Temporal lobe (tissue), 4 donors: ENCODE measurements at places on chromosomes 5 and 9. TPM values are rescaled to one million over a fixed set of nuclear protein-coding genes. Genes with fewer than 3 reads are reported as not detected.

FBN2 gene
- total RNA-seq, result 8.1 TPM

KCNT1 gene
- total RNA-seq, result 3.9 TPM

SLIT3 gene
- total RNA-seq, result 3.0 TPM

ZNF366 gene
- total RNA-seq, result 1.5 TPM

TNFSF8 gene
- 0.49 TPM for total RNA-seq

IFNA13 gene
- not detected for total RNA-seq

PAPPA gene
- total RNA-seq, result under 0.01 TPM

C5orf63 gene
- 3.4 TPM for total RNA-seq

MEIKIN gene
- not detected for total RNA-seq

RNF44 gene
- total RNA-seq, result 13.5 TPM

GDF9 gene
- total RNA-seq, result 0.98 TPM

SLC45A2 gene
- 0.49 TPM for total RNA-seq

IRX4 gene
- total RNA-seq, result not detected

NR6A1 gene
- total RNA-seq, result 1.2 TPM

DOK3 gene
- 3.7 TPM for total RNA-seq

NDUFS6 gene
- total RNA-seq, result 14.5 TPM

PCDHGA12 gene
- 7.9 TPM for total RNA-seq

SLC25A2 gene
- total RNA-seq, result not detected

CXCL14 gene
- 9.3 TPM for total RNA-seq

C9orf50 gene
- total RNA-seq, result not detected

IFNB1 gene
- total RNA-seq, result not detected

CDC20B gene
- 0.25 TPM for total RNA-seq

PCA3 gene
- total RNA-seq, result 0.49 TPM

PCDHB15 gene
- total RNA-seq, result 16.0 TPM

ZFP2 gene
- 10.1 TPM for total RNA-seq

GABRA1 gene
- total RNA-seq, result 19.4 TPM

HSPA5 gene
- total RNA-seq, result 40.8 TPM

TAF11L5 gene
- total RNA-seq, result not detected

HTR4 gene
- 0.49 TPM for total RNA-seq

PCDHA9 gene
- total RNA-seq, result 12.3 TPM

SOWAHA gene
- 4.7 TPM for total RNA-seq
